ENCODE measurements at places on chromosomes 6 and 20.

- DNase-seq: no peak
These were observed 91.5 kb downstream of the FAM50B start for GRCh38 chr6:3940703-3941102.

- no peak for DNase-seq
These were observed 177.1 kb upstream of the ARID1B start for GRCh38 chr6:156599978-156600590.

GRCh38 chr6:165227644-165228329 lies 81.6 kb downstream of the C6orf118 start:
- no peak for DNase-seq

GRCh38 chr6:90420500-90420899 lies 123.9 kb upstream of the BACH2 start:
- no peak for DNase-seq

DNA sequence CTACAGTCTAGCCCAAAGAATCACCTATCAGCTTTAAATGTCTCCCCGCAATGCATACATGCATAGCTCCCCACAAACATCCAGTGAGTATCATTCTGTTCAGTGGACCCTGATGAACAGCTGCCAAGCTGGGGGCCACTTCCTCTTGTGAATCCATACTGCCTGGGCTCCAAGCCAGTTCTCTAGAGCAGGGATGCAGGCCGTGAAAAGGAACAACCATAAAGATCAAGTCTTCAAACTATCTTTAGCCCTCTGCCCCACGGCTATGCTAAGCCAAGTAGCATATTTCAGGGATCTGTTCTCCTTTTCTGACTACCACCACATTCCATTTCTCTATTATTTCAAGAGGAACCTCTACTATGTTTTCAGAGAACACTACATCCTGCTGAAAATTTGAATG lies 191.7 kb upstream of the BTBD3 start:
- no peak for DNase-seq

GRCh38 chr6:38216451-38216850 lies 396.9 kb downstream of the ZFAND3 start:
- no peak for DNase-seq

- DNase-seq: no peak
These were observed 262.1 kb downstream of the DLL1 start for GRCh38 chr6:170028629-170029345.

DNA sequence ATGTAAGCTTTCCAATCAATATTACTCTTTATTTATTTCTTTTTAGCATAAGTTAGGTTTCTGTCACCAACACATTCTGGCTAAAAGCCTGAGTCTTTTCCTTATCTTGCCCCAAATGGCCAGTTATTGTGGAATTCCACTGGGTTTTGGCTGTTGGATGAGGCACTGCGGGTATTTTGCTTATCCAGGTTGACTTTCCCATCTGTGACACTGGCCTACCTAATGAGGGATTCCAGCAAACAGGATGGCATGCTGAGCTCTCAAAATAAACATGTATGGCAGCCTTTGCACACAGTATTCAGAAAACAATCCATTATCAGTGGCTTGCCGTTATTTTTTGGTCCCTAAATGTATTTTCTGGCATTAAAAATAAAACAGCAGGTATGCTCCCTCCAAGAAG lies 6.5 kb upstream of the RALGAPB start:
- no peak for DNase-seq

DNA sequence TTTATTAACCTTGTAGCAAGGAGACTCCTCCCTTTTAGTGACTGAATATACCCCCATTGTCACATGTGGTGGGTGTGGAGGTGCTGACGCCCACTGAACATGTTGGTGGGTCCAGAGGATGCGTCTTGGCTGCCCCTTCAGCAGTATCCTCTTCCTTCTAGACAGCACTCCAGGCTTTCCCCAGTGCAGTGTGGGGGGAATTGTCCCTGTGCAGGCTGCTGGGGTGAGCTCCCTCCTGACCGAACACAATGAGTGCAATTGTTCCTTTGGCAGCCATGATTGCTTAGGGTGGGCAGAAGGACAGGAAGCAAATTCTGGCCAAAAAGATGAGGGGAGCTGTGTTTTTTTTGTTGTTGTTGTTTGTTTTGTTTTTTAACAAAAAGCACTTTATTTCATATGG lies 209.3 kb upstream of the PDE10A start:
- no peak for DNase-seq

DNA sequence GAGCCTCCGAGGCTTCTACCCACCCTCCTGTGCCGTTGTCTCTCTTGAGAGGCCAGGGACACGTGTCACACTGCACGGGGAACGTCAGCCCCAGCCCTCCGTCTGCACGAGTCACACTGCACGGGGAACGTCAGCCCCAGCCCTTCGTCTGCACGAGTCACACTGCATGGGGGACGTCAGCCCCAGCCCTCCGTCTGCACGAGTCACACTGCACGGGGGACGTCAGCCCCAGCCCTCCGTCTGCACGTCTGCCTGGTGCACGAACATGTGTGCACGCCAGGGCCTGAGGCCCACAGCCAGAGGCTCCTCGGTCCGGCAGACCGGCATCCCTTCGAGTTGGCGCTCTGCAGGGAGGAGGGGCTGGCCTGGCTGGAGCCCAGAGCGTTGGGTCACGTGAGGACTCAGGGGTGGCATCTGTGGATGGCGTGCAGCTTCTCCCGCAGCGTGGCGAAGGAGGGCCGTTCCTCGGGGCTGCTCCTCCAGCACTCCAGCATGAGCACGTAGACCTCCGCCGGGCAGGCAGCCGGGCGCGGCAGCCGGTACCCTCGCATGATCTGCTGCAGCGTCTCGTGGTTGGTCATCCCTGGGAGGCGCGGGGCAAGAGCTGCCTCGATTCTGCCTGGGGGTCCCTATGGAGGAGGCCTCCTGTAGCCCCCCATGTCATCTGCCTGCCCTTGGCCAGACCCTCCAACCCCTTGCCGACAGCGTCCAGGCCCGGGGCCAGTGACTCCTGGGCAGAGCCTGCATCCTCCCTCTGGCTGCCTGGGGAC lies 3.4 kb upstream of the PTK6 start:
- DNase-seq: no peak

DNA sequence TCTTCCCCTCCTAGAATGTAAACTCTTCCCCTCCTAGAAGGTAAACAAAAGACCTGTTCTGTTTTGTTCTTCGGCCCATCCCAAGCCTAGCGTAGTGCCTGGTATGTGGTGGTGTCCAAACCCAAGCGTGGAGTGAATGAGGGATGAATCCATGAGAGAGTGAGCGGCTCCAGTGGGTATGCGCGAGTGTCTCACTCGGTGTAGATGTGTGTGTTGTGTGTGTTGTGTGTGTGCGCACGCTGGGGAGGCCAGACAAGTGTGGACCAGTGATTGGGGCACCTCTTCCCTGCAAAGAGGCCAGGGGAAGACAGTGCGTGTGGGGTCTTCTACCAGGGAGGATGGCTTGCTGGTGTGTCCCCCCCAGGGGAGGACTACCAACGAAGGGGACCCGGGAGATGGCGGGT lies 392 bp upstream of the SLC2A10 start:
- no peak for DNase-seq

DNA sequence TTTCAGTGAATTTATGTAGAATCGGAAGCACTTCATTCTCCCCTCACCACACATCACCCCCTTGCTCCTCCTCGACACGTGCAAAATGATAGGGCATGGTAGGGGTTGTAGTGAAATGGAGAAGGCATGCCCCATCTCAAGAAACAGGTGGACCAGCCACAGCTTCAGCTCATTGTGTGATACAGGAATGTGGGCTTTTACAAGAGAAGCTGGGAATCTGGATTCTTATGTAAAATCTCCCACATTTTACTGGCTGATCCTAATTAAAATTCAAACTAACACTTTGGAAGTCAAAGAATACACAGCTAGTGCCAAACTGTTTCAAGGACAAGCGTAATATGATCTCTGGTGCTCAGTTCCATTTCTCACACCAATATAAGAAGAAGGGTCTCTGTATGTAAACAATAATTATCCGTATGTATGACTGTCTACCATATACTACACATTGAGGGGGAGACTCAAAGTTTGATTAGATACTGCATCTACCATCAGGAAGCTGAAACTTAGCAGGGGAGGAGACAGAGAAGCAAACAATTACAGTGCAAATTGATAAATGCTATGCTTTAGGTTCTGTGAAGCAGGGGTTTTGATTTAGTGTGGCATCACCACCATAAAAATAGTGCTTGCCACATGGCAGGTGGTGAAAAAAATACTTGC lies 24.3 kb upstream of the KIAA0408 start:
- DNase-seq: no peak
